GM12865 (cell line): ENCODE measurements at places on chromosomes 7 and 10.

- no peak for DNase-seq
These were observed 28.1 kb upstream of the NEUROD6 start for GRCh38 chr7:31368620-31369019.

GRCh38 chr7:33893377-33893776 lies 12.0 kb upstream of the BMPER start:
- DNase-seq, result no peak

DNA sequence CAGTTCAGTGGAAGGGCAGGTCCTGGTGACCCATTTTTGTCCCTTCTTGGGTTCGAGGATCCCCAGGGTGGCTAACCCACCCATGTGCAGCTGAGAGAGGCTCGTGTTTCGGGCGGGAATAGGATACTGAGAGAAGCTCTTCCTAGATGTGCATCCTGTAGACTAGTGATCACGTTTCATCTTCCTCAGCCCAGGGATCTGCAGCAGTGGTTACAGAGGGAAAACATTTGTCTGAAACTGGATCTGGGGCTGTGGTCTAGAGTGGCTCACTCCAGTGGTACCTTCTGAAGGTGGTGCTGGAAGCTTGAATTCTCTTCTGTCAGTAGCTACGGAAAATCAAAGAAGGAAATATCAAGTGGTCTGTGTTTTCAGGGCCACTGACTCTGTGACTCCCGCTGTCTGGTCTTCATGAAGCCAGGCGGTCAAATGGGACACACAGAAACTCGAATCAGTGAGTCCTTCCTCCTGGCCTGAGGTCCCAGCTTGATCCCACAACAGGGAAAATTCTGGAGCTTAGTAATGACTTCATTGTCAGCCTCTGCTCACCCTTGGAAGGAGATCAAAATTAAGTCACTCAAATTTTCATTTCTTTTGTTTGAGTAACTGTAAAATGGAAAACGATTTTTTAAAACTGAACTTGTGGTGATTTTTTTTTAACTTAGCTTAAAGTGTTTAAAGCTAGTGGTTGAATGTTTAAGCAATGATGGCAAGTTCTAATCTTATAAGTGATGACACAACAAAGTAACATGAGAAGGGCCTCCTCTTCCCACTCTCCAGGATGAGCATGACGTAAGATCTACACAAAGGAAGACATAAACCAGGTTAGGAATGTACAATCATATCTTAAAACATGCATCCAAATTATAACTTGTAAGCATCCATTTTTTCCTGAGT lies 469.3 kb upstream of the KLF6 start:
- DNase-seq, result no peak

DNA sequence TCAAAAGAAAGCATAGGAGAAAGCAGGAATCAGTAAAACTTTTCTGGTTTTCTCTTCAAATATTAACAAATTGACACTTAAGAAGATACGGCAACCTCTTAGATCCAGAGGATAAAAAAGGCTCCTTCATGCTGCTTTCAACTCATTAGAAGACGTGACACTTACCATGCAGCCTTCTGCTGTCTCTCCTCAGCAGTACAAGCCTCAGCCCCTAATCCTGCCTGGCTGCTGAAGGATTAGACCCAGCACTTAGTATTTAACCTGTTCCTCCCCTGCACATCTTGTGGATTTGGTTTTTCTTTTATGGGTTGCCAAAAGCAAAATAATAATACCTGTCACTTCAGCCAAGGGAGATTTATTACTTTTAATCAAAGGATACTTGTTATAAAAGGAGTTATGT lies 108.4 kb downstream of the LYZL1 start:
- no peak for DNase-seq

DNA sequence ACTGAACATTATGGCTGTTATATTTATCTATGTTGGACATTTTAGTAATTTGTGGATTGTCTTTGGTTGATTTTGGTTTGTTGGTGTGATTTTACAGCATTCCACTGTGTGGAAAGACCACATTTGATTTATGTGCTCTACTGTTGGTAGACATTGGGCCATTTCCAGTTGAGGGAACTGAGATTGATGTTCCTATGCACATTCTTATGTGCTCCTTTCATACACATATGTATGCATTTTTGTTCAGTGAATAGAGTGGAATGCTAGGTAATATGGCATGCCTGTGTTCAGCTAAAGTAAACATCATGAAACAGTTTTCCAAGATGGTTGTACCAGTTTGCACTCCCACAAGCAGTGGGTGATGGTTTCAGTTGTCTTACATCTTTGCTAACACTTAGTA lies 15.1 kb downstream of the CACNB2 start:
- DNase-seq, result no peak

DNA sequence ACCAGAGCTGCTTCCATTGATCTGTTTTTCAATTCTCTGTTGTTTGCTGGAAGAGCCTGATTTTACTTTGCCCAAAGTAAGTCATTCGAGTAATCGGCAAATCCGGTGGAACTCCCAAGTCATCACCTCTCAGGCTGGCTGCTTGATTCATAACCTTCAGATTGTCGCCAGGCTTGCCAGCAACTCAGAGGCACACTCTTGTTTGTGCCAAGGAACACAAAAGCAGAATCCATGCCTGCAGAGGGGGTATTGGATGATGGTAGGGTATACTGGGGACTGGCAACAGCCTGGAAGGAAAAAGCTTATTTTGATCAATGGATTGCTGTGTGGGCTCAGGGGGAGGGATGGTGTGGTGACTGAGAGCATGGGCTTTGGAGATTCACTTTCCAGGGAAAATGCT lies 542.4 kb downstream of the SORCS3 start:
- DNase-seq, result no peak

DNA sequence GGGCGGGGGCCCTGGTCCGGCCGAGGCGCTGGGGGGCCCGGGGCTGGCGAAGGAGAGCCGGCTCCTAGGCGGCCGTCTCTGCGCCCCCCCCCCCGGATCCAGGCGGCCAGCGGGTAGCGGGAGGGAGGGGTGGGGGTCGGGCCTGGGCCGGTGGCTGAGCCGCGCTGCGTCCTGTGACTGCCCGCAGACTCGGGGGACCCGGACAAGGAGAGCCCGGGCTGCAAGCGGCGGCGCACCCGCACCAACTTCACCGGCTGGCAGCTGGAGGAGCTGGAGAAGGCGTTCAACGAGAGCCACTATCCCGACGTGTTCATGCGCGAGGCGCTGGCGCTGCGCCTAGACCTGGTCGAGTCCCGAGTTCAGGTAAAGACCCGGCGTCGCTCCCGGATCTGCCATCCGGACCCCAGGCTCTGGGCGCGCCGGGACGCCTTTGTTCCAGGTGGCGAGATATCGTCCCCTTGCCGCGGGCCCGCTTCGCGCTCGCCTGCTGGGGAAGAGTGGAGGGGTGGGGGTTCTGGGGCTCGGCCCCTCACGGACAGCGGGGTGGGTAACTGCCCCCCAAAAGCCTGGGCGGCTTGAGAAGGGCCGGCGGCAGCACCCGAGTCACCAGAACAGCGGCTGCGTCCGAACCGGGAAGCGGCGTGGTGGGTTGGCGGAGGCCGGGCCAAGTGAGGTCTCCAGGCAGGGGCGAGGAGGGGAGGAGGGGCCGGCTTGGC lies 819 bp downstream of the UNCX start:
- no peak for DNase-seq

GRCh38 chr7:80967917-80968297 lies 49.1 kb upstream of the SEMA3C start:
- no peak for DNase-seq

DNA sequence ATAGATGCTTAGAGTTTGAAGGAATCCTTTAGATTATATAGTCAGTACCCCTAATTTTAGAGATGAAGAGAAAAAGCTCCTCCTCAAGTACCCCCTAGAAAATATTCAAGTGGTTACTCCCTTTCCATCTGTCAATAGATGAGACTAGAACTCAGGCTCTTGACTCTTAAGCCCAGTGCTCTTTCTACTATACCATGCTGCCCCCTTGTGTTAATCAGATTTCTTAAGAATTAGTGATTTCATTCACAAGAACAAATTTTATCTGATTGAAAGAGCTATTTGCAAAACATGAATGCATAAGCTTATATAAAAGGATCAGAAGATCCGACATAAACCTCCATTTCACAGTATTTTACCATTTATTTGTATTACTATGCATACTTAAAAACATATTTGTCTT lies 179.3 kb downstream of the TFEC start:
- peak; percentile 57 for DNase-seq
